Heart right ventricle (tissue), 16 donors: ENCODE measurements at places on chromosomes 5 and 9. TPM values are rescaled to one million over a fixed set of nuclear protein-coding genes. Genes with fewer than 3 reads are reported as not detected.
A peak's percentile ranks its signal among the peaks of the same experiment; 100 is the strongest.

- no peak for DNase-seq
- H3K27ac ChIP-seq = no peak overlapping the region
- H3K27me3 ChIP-seq = no peaks in the 10 kb centered on the region
- H3K36me3 ChIP-seq = no peaks in the 10 kb centered on the region
These were observed 37.2 kb downstream of the TLE1 start for GRCh38 chr9:81652058-81652687.

C9orf50 gene
- not detected for total RNA-seq

- H3K4me3 ChIP-seq = no peak overlapping the region
- H3K36me3 ChIP-seq = no peaks in the 10 kb centered on the region
- H3K27ac ChIP-seq = no peak overlapping the region
- H3K27me3 ChIP-seq = no peaks in the 10 kb centered on the region
These were observed 10.4 kb downstream of the FREM1 start for GRCh38 chr9:14899815-14900193.

DNA sequence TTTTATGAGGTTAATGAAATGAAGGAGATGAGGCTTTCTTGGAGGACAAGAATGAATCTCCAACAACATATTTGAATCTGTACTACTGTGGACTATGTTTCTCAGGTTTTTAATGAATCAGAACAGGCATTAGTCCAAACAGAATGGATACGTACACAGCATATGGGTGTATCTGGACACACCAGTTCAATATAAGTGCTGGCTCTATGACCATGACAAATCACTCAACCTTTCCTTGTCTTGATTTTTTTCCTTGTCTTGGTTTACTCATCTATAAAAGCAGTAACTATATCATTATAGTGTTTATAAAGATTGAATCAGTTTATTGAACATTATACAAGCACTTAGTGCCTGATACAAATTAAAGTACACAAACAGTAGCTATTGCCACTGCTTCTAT lies 104.1 kb downstream of the AP3B1 start:
- DNase-seq = no peak
- H3K27me3 ChIP-seq = no peaks in the 10 kb centered on the region
- peaks cover 4% of the 10 kb centered on the region for H3K36me3 ChIP-seq

GRCh38 chr9:12696931-12697622 lies 3.9 kb downstream of the TYRP1 start:
- no peak for DNase-seq
- peak overlapping the region; percentile 49 for H3K4me3 ChIP-seq

- no peak overlapping the region for H3K4me3 ChIP-seq
- H3K4me1 ChIP-seq = no peaks in the 10 kb centered on the region
- DNase-seq = no peak
- H3K27ac ChIP-seq = no peak overlapping the region
- H3K36me3 ChIP-seq = no peaks in the 10 kb centered on the region
- H3K27me3 ChIP-seq = no peaks in the 10 kb centered on the region
These were observed 27.3 kb upstream of the MUSK start for GRCh38 chr9:110641293-110641692.

DNA sequence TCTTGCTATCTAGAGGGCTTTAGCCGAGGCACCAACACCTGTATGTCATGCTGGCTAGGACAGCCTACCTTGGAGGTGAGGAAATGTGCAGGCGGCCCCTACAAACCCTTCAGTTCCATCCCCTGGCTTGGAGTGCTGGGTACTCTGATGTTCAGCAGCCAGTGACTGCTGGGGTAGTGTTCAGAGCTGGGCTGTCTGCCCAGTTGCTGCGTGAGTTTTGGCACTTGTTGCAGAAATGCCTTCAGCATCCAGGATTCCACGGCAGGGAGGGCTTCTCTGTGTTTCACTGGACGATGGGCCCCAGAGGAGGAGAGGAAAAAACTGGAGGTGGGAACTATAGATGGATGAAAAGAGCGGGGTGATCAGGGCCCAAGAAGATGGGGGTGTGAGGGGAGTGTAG lies 10.4 kb downstream of the SWI5 start:
- H3K36me3 ChIP-seq = peaks cover 65% of the 10 kb centered on the region
- DNase-seq = peak; percentile 47
- H3K27ac ChIP-seq = no peak overlapping the region
- H3K4me1 ChIP-seq = no peaks in the 10 kb centered on the region

CEMIP2 gene
- total RNA-seq = 34.9 TPM

MLANA gene
- not detected for total RNA-seq

IRX2 gene
- total RNA-seq = 1.00 TPM

CER1 gene
- total RNA-seq = not detected

PCDHA10 gene
- total RNA-seq = not detected

DNA sequence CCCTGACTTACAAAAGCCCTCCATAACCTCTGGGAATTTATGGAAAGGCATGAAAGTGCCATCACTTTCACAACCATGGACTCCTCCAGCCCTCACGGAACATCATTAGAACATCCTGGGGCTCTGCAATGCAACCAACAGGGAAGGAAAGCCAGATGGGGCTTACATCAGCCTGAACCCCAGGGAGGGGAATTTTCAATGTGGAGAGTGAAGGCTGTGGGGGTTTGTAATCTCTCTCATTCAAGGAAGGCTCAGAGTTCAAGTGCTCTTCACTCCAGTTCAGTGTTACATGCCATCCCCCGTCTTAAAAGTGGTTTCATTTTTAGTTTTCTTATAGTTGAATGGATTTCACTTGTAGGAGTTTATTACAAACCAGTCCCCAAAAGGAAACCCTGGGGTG lies 5.7 kb downstream of the SPRY4 start:
- H3K27me3 ChIP-seq = no peaks in the 10 kb centered on the region
- H3K4me3 ChIP-seq = peak overlapping the region; percentile 7
- H3K4me1 ChIP-seq = peaks cover 87% of the 10 kb centered on the region
- no peaks in the 10 kb centered on the region for H3K36me3 ChIP-seq
- no peak for DNase-seq

DNA sequence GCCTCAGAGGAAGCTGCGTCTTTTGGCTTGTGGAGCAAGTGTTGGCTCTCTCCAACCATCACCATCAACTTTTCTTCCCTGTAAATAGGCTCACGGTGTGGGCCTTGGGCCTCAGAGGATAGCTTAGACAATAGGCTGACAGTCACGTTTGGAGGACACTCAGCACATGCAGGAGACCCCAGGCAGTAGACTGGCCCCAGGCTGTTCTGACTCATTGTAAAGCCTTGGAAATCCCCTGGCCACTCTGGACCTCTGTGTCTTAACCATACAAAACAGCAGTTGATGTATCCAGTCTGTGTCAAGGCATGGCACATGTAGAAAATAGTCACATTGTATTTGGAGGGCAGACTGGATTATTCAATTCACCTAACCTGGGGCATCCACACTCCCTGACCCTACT lies 18.6 kb downstream of the CD74 start:
- no peak overlapping the region for H3K4me3 ChIP-seq
- no peaks in the 10 kb centered on the region for H3K4me1 ChIP-seq
- no peak overlapping the region for H3K27ac ChIP-seq
- H3K36me3 ChIP-seq = no peaks in the 10 kb centered on the region

DNA sequence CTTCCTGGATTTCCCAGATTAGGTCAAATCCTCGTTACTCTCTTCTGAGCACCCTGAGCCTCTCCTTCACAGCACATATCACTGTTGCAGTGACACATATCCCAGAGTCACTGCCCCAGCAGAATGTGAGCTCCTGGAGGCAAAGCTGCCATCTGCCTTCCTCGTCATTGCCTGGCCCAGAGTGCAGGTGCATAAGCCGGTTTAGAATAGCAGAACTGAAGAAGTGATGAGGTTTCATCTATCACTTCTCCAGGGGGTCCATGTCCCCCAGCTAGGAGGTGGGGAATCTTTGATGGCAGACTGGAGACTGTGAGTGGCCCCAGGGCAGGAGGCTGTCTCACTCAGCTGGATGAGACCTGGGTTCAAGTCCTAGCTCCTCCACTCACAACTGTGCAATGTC lies 25.8 kb downstream of the NIPAL4 start:
- no peak overlapping the region for H3K27ac ChIP-seq
- H3K4me1 ChIP-seq = peaks cover 14% of the 10 kb centered on the region
- H3K27me3 ChIP-seq = no peaks in the 10 kb centered on the region
- H3K36me3 ChIP-seq = peaks cover 25% of the 10 kb centered on the region
- H3K4me3 ChIP-seq = no peak overlapping the region
- DNase-seq = no peak

- no peak for DNase-seq
- H3K27me3 ChIP-seq = no peaks in the 10 kb centered on the region
- H3K4me3 ChIP-seq = no peak overlapping the region
- peaks cover 24% of the 10 kb centered on the region for H3K4me1 ChIP-seq
- no peaks in the 10 kb centered on the region for H3K36me3 ChIP-seq
These were observed 12.0 kb upstream of the WDR38 start for GRCh38 chr9:124841075-124841821.

DNA sequence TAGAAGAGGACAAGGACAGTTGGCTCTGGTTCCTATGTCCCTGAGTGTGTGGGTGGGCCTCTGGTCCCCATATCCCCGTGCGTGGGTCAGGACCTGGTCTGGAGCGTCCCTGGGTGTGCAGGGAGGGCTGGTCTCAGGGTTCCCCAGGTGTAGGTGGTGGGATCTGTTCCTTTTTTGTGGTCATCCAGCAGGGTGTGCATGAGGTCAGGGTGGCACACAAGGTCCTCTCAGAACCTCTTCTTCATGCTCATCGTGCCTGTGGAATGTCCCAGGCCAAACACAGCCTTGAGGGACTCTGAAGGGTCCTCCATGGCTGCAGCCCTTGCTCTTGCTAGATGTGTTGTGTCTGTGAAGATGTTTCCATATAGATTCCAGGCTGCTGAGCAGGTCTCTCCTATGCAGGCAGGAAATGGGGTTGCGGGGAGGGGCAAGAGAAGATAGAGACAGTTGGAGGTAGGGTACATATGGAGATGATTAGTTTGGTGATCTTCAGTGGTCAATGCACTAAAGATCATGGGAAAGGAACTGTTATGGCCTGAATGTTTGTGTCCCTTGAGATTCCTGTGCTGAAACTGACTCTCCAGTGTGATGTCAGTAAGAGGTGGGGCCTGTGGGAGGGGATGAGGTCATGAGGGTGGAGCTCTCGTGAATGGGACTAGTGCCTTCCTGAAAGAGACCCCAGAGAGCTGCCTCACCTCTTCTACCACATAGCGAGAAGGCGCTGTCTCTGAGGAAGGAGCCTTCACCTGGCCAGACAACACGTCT lies 53.1 kb downstream of the NXNL2 start:
- no peaks in the 10 kb centered on the region for H3K36me3 ChIP-seq
- peaks cover 9% of the 10 kb centered on the region for H3K4me1 ChIP-seq
- H3K27me3 ChIP-seq = no peaks in the 10 kb centered on the region

DNA sequence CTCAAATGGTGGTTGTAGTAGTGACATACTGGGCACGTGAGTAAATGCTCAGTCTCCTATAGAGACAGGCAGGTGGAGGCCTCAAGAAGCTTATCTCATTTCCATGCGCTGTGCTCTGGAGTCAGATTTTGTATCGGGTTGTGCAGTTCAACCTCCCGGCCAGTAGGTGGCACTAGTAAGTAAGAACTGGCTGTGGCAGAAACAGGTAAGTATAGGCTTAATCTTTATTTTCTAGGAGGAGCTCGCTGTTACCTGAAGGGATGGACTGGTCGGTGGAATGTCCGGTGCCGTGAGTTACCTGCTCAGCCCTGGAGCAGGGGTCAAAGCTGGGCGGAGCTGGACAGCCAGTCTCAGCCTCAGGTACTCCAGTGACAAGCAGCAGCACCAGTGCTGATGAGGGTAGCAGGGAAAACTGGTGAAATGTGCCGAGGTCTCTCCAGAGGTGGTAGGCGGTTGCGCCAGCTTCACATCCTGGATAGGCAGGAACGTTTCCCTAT lies 880.1 kb upstream of the SEMA6A start:
- no peaks in the 10 kb centered on the region for H3K4me1 ChIP-seq
- peak overlapping the region; percentile 26 for H3K4me3 ChIP-seq
- no peak overlapping the region for H3K27ac ChIP-seq
- H3K36me3 ChIP-seq = no peaks in the 10 kb centered on the region
- no peak for DNase-seq

ADRB2 gene
- 4.4 TPM for total RNA-seq

FAM193B gene
- total RNA-seq = 26.3 TPM

TIFAB gene
- not detected for total RNA-seq

GRCh38 chr9:136942881-136943230 lies 1.7 kb downstream of the FBXW5 start:
- peaks cover 42% of the 10 kb centered on the region for H3K36me3 ChIP-seq
- peak overlapping the region; percentile 98 for H3K27ac ChIP-seq
- H3K4me3 ChIP-seq = peak overlapping the region; percentile 86
- H3K27me3 ChIP-seq = no peaks in the 10 kb centered on the region
- H3K4me1 ChIP-seq = peaks cover 53% of the 10 kb centered on the region

- H3K4me1 ChIP-seq = peaks cover 6% of the 10 kb centered on the region
- no peaks in the 10 kb centered on the region for H3K27me3 ChIP-seq
These were observed 114.4 kb downstream of the MAST4 start for GRCh38 chr5:66710557-66711088.

ZNG1E gene
- total RNA-seq = 12.9 TPM

DNA sequence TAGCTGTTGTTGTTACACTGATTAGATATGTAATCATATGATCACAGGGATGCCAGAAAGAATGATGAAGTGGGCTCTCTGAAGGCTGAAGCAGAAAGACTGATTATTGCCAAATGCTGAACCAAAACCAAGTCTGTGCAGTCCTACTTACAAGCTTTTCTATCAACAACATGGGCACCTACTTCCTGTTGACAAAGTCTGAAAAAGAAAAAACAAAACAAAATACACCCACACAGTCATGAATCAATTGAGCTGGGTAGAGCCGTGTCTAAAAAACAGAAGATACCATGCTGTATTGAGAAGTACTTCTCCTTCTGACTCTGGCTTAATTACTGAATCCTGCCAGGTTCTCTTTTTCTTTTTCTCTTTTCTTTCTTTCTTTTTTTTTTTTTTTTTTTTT lies 363.4 kb downstream of the RAB3C start:
- no peaks in the 10 kb centered on the region for H3K36me3 ChIP-seq
- no peak for DNase-seq
- H3K4me3 ChIP-seq = no peak overlapping the region
- H3K4me1 ChIP-seq = no peaks in the 10 kb centered on the region
- H3K27ac ChIP-seq = no peak overlapping the region

DNA sequence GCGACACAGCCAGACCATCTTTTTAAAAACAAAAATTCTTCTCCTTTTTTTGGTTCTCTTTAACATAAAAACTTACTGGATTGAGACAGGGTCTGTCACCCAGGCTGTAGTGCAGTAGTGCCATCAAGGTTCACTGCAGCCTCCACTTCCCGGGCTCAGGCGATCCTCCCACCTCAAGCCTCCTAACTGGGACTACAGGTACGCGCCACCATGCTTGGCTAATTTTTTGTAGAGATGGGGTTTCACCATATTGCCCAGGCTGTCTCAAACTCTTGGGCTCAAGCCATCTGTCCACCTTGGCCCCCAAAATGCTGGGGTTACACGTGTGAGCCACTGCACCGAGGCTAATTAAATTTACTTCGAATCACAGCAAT lies 13.8 kb downstream of the HNRNPK start:
- no peak for DNase-seq
- peaks cover 4% of the 10 kb centered on the region for H3K36me3 ChIP-seq
- H3K27ac ChIP-seq = no peak overlapping the region
- H3K4me1 ChIP-seq = peaks cover 5% of the 10 kb centered on the region
- H3K27me3 ChIP-seq = no peaks in the 10 kb centered on the region
- no peak overlapping the region for H3K4me3 ChIP-seq
